ENCODE measurements at places on chromosomes 7 and 10.

DNA sequence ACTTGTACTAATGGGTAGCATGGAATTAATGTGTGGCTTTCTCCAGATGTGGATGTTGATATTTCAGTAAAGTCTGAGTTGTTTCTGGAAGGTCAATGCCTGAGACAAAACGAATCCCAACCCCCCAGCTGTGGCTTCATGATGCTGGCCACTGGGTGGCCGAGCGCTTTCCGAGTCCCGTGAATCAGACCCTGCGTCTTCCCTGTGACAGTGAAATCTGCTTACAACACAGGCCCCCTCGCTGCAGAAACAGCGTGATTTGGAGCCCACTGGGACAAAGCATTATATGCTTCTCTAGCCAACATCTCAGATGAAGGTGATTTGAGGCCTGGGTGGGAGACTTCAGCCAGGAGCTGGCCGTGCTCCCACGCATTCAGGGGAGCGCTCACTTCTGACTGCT is 124.7 kb downstream of the WDR37 start:
- no peak for DNase-seq

DNA sequence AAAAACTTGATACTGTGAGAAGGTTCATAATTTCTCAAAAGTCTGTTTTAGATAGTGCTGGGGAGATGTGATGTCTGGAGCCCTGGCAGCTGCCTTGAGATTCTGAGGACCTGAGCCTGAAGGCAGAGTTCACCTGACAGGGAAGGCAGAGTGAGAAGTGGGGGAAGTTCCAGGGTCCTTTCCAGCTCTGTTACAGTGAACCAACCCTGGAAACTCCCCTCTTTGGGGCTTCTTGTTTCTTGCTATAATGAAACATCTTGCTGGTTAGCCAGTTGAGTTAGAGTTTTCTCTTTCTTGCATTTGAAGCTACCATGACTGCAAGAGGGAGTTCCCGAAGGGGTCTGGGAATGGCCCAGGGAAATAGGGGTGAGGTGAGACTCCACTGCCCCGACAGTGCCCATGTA is 158.9 kb upstream of the TNRC18 start:
- no peak for DNase-seq

DNA sequence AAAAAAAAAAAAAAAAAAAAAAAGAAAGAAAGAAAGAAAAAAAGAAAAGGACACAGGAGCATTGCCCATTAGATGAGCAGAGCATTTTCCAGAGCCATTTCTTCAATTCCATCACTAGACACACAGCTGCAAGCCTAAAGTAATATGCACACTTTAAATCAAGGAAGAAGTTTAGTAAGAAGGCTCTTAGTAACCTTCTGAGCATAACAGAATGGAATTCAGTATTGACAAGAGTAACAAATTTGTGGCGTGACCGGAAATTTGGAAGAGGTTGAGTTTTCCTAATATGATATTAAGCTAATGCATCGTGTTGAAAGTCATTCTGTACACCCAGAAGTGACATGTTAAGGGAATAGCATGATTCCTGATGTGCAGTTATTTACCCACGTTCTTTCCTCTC is 35.3 kb downstream of the SMURF1 start:
- DNase-seq: no peak

GRCh38 chr7:92331508-92331907 is 85.7 kb downstream of the ANKIB1 start:
- no peak for DNase-seq

GRCh38 chr10:87677595-87677994 is 17.9 kb downstream of the PAPSS2 start:
- DNase-seq: no peak

DNA sequence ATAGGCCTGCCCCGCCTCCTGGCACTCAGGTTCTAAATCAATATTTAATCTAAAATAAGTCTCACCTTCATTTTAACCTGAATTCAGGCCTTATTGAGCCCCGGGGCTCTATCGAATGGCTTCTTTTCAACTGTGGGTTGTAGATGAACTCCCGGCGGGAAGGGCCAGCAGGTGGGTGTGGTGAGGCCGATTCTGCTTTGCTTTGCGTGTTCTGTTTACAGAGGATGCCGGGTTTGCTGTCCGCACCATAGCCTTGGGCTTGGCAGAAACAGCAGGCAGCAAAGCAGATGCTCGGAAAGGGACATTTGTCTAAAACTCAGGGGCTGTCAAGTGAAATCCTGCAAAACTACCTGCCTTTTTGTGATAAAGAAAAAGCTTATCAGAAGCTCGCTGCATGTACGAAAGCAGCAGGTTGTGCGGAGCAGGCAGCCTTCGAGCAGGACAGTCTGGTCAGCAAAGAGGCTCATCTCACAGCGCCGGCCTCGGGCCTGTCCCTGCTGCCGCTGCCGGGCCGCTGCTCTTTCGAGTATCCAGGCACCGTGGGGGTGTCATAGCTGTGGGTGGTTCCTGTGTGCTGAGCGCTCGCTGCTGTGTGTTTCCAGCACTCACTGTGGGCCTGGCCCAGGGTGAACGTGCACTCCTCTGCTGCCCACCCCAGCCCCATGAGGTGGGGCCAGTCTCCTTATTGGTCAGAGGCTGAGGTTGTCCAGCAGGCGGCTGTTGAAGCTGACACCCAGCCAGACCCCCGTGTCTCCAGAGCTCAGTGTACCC is 434.8 kb upstream of the FOXK1 start:
- DNase-seq: no peak

GRCh38 chr10:30862486-30862885 is 169.2 kb downstream of the ZNF438 start:
- no peak for DNase-seq

- DNase-seq: no peak
These were observed 23.2 kb upstream of the MKI67 start for GRCh38 chr10:128149267-128150014.

- no peak for DNase-seq
These were observed 146.0 kb upstream of the GNAI1 start for GRCh38 chr7:79988653-79989052.

GRCh38 chr7:116041615-116042014 is 11.1 kb upstream of the TFEC start:
- no peak for DNase-seq

GRCh38 chr10:97136756-97137155 is 49.0 kb downstream of the SLIT1 start:
- no peak for DNase-seq

- no peak for DNase-seq
These were observed 17.4 kb upstream of the BAIAP2L1 start for GRCh38 chr7:98418271-98418635.

DNA sequence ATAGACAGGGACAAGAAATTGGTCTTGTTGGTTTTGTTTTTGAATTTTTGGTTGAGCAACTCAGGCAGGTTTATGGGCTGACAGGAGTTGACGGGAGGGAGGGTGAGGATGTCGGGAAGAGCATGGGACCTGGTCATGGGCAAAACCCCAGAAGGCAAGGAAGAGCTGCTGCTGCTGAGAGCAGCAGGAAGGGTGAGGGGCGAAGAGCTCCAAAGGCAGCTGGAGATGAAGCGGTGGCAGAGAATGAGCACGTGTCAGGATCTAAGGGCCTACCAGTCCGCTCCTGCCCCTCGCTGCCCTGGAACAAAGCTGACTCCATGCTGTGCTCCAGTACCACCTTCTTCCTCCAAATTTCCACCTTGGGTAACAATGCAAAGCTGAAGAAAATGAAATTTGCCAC is 84.3 kb downstream of the ARHGAP22 start:
- DNase-seq: no peak

DNA sequence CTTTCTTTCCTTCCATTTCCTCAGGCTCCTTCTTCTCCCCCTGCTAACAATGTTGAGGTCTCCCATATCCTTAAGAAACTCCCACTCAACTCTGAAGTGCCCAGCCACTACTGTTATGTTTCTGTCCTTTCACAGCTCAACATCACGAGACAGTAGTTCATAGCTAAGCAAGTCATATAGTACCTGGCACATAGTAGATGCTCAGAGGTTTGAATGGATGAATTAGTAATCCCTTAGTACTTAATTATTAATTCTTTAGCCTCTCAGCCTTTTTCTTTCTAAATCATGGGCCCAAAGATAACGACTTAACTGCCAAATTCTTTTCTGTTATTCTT is 22.6 kb downstream of the CSGALNACT2 start:
- no peak for DNase-seq

GRCh38 chr7:151616443-151617213 is 96.9 kb upstream of the RHEB start:
- DNase-seq: no peak

DNA sequence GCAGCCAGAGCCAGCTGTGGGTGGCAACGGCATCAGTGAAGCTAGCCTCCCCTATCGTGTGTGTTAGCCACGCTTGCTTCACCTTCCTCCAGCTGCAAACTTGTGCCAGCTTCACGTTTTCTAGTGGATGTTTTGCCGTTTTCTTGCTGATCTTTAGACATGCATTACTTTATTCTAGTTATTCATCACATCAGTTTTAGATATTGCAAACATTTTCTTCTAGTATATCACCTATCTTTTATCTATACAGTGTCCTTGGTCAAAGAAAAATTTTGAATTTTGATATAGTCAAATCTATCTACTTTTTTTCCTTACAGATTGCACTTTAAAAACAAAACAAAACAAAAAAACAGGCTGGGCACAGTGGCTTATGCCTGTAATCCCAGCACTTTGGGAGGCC is 6.7 kb upstream of the PAPOLB start:
- DNase-seq: no peak

- no peak for DNase-seq
These were observed 14.1 kb downstream of the CRYGN start for GRCh38 chr7:151425670-151426440.

GRCh38 chr7:77825131-77825530 is 26.6 kb downstream of the PHTF2 start:
- no peak for DNase-seq

- no peak for DNase-seq
These were observed 33.0 kb downstream of the TMEM106B start for GRCh38 chr7:12244129-12244528.

- no peak for DNase-seq
These were observed 92.4 kb downstream of the PTPRN2 start for GRCh38 chr7:158495216-158495615.

DNA sequence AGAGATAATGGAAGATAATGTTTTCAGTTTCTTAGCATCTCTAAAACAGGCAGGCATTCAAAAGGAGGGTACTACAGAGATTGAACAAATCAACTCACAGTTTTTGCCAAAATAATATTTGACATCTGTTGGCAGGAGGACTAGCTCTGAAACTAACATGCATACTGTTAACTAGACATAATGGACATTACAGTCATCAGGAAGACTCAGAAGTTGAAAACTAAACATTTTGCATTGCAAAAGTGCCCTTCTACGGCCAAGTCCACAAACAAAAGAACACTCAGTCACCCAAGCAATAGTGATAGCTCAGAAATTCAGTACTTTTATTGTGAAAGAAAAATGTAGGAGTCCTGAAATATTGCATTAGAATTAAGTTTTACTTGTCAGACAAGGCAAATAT is 399.0 kb downstream of the HGF start:
- no peak for DNase-seq

- DNase-seq: no peak
These were observed 72.9 kb upstream of the KIAA1217 start for GRCh38 chr10:24136070-24136469.

DNA sequence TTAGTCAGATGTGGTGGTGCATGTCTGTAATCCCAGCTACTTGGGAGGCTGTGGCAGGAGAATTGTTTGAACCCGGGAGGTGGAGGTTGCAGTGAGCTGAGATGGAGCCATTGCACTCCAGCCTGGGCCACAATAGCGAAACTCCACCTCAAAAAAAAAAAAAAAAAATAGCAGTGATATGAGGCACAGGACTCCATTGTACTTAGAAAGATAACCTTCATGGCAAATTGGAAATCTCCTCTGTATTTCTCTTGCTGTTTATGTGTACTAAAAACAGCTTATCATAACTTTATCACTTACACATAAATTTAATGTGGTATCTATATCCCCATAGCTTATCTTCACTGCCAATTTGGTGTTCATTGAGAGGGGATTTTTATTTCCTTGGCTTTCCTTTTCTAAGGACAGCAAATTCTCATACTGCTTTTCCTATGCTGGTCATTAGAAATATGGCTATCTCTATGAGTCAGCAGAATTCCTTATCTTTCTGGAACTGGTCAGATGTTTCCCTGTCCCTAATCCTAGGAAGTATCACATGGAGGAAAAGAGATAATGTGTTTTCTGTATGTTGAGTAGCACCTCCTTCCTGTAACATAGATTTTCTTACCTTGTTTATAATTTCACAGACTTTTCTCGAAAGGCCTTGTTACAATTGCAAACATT is 40.6 kb upstream of the ZEB1 start:
- no peak for DNase-seq

GRCh38 chr10:87558333-87558732 is 53.6 kb downstream of the MINPP1 start:
- no peak for DNase-seq

GRCh38 chr10:99775850-99776249 is 6.6 kb upstream of the ABCC2 start:
- no peak for DNase-seq

DNA sequence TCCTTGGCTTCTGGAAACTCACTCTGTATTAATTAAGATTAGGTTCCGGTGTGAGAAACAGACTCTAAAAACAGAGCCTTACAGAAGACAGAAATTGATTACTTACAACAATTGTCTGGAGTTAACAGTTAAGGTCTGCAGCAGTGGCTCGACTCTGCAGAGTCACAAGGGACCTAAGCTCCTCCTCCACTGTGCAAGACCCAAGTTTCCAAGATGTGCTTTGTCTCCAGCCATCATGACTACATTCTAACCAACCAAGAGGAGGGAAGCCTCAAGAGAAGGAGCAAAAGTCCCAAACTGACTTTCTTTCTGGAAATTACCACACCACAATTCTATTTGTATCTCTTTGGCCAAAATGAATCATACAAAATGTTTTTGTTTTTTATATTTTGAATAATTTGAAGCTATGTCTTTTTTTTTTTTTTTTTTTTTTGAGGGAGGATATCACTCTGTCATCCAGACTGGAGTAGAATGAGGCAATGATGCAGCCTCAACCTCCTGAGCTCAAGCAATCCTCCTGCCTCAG is 14.2 kb upstream of the ODAD2 start:
- no peak for DNase-seq

DNA sequence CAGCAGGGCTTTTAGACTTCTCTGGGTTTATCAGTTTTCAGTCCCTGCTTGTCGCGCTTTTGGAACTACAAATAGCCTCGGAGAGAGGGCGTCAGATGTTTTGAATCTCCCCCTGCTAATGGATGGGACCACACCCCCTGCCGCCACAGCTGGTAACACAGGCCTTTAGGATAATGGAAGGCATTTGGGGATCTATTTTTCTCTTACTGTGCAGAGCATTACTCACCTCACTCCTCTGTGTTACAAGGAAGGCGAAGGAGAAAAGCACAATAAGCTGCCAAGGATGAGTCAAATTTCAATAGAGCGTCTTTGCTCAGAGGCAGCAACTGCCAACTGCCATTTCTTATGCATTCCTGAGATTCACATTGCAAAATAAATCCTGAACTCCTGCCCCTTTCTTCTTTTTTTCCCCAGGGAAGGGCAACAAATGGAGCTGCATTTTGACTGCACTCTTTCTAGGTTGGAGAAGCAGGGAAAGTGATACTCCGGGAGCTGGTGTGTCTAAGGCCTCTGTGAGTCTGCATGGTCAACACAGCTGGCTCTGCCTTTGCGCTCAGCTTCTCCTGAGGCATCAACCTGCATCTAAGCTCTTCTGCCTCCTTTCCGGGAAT is 31.5 kb upstream of the SMNDC1 start:
- no peak for DNase-seq

GRCh38 chr7:94698275-94698674 is 42.3 kb upstream of the SGCE start:
- DNase-seq: no peak

GRCh38 chr10:131238669-131239280 is 72.7 kb downstream of the TCERG1L start:
- no peak for DNase-seq

GRCh38 chr10:6398399-6398798 is 181.7 kb downstream of the PRKCQ start:
- DNase-seq: no peak
